ENCODE measurements at places on chromosomes 12 and 14.

- no peak for DNase-seq
- no peaks in the 10 kb centered on the region for H3K27me3 ChIP-seq
- H3K4me1 ChIP-seq: no peaks in the 10 kb centered on the region
- H3K36me3 ChIP-seq: no peaks in the 10 kb centered on the region
- no peak overlapping the region for H3K27ac ChIP-seq
These were observed 44.2 kb upstream of the MANSC4 start for GRCh38 chr12:27824126-27824842.

GRCh38 chr14:23005451-23006187, 4.3 kb downstream of the C14orf93 start:
- no peaks in the 10 kb centered on the region for H3K36me3 ChIP-seq
- no peaks in the 10 kb centered on the region for H3K27me3 ChIP-seq
- no peak for DNase-seq
- H3K4me3 ChIP-seq: peak overlapping the region; percentile 80

GRCh38 chr14:102688290-102688689, 89.0 kb upstream of the TRAF3 start:
- H3K4me1 ChIP-seq: peaks cover 8% of the 10 kb centered on the region
- H3K4me3 ChIP-seq: no peak overlapping the region
- no peaks in the 10 kb centered on the region for H3K36me3 ChIP-seq

GRCh38 chr12:82144505-82144904, 213.7 kb downstream of the CCDC59 start:
- H3K27me3 ChIP-seq: no peaks in the 10 kb centered on the region
- peaks cover 5% of the 10 kb centered on the region for H3K4me1 ChIP-seq
- no peak for DNase-seq
- no peaks in the 10 kb centered on the region for H3K36me3 ChIP-seq
- H3K4me3 ChIP-seq: no peak overlapping the region
- H3K27ac ChIP-seq: no peak overlapping the region

DNA sequence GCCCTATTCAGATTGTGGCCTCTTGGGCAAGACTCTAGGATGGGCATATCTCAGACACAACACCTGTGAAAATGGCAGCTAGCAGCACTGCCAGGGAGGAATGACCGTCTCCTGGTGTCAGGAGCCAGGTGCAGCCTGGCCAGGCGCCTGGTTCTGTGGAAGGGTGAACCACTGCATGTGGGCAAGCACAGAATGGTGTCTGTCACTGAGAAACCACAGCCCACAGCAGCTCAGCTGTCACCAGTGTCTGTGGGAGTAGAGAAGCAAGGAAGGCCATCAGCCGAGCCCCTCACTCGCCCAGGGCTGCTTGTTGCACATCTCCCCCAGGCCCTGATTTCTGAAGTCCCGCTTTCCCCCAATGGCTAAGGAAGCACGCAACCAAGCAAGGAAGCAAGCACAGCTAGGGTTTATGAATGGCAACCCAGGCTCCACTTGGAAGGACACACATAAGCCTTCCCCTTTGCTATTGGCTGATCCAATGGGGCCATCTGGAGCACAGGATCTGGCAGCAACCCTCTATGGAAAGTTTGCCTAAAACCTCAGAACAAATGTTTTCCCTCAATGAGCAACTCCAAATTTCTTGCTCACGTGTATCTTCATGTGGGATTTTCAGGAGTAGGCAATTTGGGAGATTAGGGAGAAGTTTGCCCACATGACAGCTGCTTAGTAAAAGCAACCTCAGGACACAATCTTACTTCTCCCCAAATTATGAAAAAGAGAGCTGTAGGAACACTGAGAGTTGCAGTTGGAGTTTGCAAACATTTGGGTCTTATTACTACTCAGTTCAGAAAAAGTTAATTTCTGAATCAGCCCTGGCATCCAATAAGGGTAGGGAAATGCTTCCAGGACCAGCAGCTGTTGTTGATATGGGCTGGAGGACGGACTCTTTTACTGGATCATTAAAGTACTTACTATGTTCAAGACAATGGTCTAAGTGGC, 44.7 kb downstream of the GPHB5 start:
- no peak overlapping the region for H3K4me3 ChIP-seq
- H3K36me3 ChIP-seq: no peaks in the 10 kb centered on the region
- H3K4me1 ChIP-seq: no peaks in the 10 kb centered on the region
- H3K27ac ChIP-seq: no peak overlapping the region
- DNase-seq: no peak

DNA sequence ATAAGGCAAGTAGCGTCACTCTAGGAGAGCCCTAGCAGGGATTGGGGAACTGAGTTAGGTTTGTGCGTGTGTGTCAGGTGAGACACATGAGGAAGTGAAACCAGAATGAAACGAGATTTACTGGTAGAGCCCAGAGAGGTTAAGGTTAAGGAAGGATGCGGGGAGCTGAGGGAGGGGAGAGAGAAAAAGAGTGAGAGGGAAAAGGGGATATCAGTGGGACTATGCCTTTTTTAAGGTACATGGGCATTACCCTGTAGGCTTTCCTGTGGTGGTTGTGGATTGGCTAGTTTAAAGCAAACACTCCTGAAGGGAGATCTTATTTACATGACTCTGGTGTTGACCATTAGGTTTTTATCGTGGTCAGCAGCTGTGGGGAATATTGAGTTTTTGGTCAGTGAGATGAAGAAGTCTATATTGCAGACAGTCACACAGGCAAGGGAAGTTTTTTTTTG, 13.9 kb downstream of the ZDHHC17 start:
- no peak overlapping the region for H3K27ac ChIP-seq
- DNase-seq: no peak
- H3K4me3 ChIP-seq: no peak overlapping the region

DNA sequence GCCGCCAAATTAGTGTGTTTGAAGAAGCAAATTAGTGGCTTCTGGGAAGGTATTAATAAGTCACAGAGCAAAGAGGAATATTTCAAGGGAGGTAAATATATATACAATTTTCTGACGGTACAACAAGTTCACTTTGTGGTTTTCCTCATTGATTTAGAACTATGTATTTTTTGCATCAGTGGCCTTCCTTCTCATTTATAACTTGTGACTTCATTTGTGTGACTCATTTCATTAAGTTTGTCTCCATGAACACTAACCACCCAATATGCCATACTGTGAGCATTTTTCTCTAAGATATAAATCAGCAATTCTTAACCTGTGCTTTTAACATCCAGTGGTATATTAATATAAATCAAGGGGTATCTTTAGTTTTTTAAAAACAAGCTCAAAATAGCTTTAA, 29.3 kb upstream of the ARHGAP5 start:
- DNase-seq: no peak
- H3K4me1 ChIP-seq: no peaks in the 10 kb centered on the region
- H3K36me3 ChIP-seq: no peaks in the 10 kb centered on the region

- H3K27ac ChIP-seq: no peak overlapping the region
- no peak overlapping the region for H3K4me3 ChIP-seq
- no peak for DNase-seq
- H3K4me1 ChIP-seq: no peaks in the 10 kb centered on the region
- no peaks in the 10 kb centered on the region for H3K36me3 ChIP-seq
These were observed 128.4 kb upstream of the CPNE8 start for GRCh38 chr12:39033782-39034181.

DNA sequence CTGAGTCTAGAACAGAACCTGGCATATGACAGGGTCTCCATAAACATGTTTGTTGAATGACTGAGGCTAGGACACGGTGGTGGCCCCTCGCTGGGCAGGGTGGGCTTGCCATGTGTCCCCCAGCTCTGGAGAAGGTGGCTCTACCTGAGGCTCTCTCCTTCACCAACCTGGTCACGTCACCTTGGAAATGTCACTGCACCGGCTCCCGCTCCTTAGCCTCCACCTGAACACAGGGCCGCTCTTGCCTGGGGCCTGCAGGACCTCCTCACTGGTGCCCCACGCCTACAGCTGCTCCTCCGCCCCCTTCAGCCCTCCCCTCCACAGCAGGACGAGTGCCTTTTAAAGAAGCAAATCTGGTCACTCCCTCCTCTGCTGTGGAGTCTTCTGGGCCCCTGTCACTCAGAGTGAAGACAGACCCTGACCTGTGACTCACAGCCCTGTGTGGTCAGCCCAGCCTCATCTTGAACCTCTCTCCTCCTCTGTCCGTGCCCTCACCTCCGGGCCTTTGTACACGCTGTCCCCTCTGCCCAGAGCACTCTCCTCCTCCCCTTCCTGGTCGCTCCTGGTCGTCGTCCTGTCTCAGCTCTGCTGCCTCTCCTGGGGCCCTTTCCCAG, 81.0 kb downstream of the ADGRD1 start:
- H3K27me3 ChIP-seq: no peaks in the 10 kb centered on the region
- H3K27ac ChIP-seq: no peak overlapping the region
- H3K36me3 ChIP-seq: no peaks in the 10 kb centered on the region
- no peaks in the 10 kb centered on the region for H3K4me1 ChIP-seq
- DNase-seq: no peak

GRCh38 chr14:58593977-58594376, 43.8 kb upstream of the DACT1 start:
- no peak for DNase-seq
- no peak overlapping the region for H3K27ac ChIP-seq
- no peaks in the 10 kb centered on the region for H3K27me3 ChIP-seq
- no peaks in the 10 kb centered on the region for H3K4me1 ChIP-seq

GRCh38 chr12:42468341-42468821, 121.2 kb downstream of the PRICKLE1 start:
- H3K4me1 ChIP-seq: no peaks in the 10 kb centered on the region
- DNase-seq: no peak
- no peak overlapping the region for H3K27ac ChIP-seq
- peaks cover 20% of the 10 kb centered on the region for H3K36me3 ChIP-seq
- H3K4me3 ChIP-seq: no peak overlapping the region

DNA sequence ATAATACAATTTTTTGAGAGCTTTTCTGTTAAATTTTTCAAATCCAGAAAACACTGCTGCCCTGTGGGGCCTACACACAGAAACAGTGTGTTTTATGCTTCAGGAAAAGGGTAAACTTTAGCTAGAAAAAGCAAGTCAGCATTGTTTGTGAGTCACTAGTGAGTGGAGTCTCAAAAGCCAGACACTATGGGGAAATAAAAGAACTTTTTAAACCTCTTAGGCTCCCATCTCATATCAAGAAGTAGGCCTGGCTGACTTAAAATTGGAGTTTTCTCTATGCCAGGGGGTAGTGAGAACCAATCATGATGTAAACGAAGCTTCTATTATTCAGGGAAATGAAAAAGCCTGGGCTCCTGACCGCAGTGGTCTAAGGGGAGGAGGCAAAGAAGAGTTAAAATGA, 12.6 kb downstream of the GPR65 start:
- H3K27ac ChIP-seq: no peak overlapping the region
- H3K27me3 ChIP-seq: no peaks in the 10 kb centered on the region
- no peak overlapping the region for H3K4me3 ChIP-seq
- H3K4me1 ChIP-seq: no peaks in the 10 kb centered on the region
- no peak for DNase-seq

DNA sequence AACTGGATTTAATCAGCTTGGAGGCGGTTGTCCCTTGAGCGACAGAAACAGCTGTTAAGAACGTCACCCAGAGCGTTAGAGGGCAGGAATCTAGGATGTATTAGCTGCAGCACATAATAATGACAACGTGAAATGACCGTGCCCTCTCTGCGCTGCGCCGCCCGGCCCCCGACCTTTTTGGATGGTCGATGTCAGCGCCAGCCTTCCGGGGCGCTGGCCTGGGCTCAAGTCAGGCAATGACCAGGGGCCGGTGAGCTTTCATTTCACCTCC, 427 bp upstream of the TMEM120B start:
- H3K4me3 ChIP-seq: peak overlapping the region; percentile 91
- H3K4me1 ChIP-seq: peaks cover 3% of the 10 kb centered on the region
- H3K27me3 ChIP-seq: no peaks in the 10 kb centered on the region

GRCh38 chr12:15910864-15911721, at the start of gene DERA:
DERA (plus strand) TSS chr12:15911332; CDS start chr12:15911384, 52 bp downstream.
- no peaks in the 10 kb centered on the region for H3K36me3 ChIP-seq
- peak; percentile 38 for DNase-seq
- H3K4me3 ChIP-seq: peak within 1 kb of the TSS; percentile 81
- peak within 1 kb of the TSS; percentile 60 for H3K27ac ChIP-seq

Data from H1 (cell line).